ENCODE measurements at places on chromosomes 2 and 18.

- DNase-seq: no peak
Measured at GRCh38 chr18:43563780-43564179, 286.5 kb upstream of the SYT4 start.

DNA sequence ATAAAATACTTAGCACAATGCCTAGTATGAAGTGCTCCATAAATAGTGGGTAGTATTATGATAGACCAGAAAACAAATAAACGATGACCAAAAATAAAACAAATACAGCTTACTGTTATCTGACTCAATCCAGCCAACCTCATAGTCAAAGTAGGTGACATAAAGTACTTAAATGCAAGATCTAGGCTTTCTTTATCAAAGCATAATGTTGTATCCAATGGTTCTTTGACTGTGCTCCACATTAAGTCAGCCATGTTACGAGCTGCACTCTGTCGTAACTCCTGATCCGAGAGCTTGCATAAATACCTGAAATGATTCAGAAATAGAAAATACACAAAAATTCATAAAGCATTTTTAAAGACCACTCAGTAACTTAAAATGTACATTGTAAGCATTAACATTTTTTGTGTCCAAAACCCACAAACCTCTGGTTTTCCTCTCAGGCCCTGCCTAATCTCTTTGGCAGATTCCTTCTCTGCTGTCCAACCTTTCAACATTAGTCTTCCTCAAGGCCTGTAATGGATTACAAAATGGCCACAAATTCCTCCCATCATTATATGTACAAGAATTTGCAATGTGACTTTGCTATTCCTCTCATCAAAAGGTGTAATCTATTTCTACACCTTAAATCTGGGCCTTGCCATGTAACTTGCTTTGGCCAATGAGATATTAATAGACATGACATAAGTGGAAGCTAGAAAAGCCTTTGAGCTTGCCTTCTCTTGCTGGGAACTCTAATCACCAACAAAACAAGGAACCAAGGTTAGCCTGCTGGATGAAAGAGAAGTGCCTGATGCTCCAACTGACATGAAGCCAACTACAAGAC, 90.6 kb downstream of the USP34 start:
- DNase-seq: no peak

GRCh38 chr18:12960395-12960794, 12.6 kb downstream of the SEH1L start:
- no peak for DNase-seq

DNA sequence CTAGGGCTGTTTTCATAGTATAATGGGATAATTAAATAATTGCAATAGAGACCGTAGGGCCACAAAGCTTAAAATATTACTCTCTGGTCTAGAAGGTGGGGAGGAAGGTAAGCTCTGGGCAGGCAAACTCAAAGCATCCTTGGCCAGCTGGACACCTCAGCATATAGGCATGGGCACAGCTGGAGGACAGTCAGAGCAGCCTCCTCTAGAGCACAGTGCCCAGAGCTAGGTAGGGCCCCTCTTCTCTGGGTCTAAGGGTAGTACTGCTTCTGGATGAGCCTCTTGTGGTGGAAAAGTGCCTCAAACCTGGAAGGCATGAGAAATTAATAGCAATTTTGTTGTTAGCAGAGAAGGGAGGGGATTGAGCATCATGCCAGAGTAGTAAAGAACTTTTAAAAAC, 291.3 kb upstream of the FBXO11 start:
- DNase-seq: no peak

DNA sequence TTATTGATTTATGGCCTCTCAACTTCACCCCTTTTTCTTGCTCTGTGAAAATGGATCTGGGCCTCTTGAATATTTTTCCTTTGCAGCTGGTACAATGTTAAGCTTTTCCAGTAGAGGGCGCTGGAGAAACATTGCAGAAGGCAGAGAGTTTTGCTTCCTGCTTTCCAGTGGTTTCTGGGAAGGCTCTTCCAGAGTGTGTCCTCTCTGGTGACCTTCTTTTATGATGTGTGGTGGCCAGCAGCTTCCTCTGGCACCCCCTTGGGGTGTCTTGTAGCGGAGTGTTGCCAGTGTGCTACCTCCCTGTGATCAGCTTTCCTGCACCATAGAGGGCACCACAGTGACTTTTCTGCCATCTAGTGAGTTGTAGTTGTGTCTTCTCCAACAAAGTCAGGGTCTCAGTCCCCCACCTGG, 25.4 kb upstream of the MGAT5 start:
- DNase-seq: no peak

DNA sequence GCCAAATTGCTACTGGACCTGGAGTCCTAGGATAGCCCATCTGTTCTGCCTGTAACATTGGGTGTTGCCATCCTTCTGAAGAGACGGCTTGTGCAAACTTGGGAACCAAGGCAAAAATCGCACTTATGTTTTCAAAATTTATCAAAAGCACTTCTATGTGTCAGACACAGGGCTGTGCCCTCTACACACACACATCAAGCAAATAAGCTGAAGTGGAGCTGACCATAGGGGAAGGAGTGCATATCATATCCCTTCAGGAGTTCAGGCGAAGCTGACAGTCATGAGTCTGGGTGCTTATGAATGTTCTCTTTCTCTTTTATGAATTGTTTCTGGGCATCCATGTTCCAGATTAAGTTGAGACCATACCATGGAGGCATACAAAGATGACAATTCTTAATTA, 247.9 kb downstream of the CYRIA start:
- no peak for DNase-seq

- peak; percentile 22 for DNase-seq
Measured at GRCh38 chr2:96265349-96265839, 403 bp downstream of the TMEM127 start.

DNA sequence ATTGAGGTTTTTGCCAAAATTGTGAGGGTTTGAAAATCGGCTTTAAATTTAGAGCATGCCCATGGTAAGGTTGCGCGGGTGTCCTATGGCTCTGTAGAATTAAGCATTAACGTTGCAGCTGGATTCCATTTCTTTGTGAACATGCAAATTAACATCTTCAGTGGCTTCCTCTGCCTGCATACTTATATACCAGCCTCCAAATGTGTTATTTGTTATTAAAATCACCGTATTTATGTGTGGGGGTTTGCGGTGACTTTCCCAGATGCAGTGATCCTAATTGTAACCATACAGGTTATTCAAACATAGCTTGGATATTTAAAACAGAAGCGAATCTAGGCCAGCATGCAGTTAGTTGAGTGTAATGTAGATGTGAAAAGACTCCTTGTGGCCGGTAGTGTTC, 80.2 kb downstream of the TGOLN2 start:
- no peak for DNase-seq

DNA sequence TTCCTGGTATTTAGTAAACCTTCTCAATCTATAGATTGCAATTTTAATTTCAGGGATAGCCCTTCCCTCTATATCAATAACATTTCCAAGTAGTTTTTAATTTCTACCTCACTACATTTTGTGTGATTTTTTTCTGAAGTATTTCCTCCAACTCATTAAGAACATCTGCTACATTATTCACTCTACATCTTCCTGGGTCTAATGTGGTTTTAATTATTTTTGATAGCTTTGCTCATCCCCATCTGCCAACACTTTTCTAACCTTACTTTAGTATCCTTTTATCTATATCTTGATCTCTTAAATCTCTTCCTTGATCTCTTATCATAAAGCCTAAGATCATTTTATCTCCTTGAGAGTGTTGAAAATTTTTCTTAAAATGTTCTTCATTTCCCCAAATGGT, 278.3 kb upstream of the CYP26B1 start:
- DNase-seq: no peak

- no peak for DNase-seq
Measured at GRCh38 chr2:95273566-95274290, 521 bp upstream of the PROM2 start.

DNA sequence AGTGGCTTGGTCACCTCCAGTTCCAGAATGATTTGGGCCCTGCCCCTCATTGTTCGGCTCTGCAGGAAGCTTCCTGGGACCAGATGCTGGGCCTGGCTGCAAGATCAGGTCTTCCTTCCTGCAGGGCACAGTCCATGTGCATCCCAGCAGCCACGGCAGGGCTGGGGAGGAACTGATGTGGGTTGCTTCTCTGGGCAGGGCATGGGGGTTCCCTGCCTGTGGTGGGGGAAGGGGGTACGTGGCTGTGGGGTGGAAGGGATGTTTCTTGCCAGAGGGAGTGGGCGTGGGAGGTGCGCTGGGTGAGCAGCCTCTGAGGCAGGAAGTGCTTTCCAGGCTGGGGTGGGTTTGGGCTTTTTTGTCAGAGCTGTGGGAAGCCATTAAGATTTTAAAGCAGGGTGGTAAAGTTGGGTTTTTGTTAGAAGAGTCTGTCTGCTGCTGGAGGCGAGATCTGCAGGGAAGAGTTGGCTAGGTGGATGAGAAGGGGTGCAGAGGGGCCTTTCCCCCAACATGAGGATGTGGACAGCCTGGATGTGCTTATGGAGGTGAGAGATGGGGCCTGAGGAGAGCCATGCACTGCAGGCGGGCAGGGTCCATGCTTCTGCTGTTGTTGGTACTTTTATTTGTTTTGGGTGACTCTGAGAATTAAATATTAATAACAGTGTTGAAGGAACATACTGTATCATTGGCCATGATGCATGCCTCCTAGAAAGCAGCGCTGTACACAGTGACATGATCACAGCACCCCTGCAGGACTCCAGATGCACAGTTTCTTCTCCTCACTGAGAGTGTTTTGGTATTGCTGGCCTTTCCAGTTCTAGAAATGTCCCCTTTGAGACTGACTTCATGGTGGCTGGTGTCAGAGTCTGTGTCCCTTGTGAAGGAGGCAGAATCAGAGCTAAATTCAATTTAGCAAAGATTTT, 45.3 kb downstream of the DGKD start:
- no peak for DNase-seq

GRCh38 chr2:66517772-66518171, 82.8 kb downstream of the MEIS1 start:
- no peak for DNase-seq

GRCh38 chr18:7585276-7585670, 18.2 kb downstream of the PTPRM start:
- no peak for DNase-seq

- peak; percentile 11 for DNase-seq
Measured at GRCh38 chr2:137947728-137948336, 16.4 kb upstream of the HNMT start.

Measured in stimulated activated CD4-positive, alpha-beta T cell treated with anti-CD3 and anti-CD28 coated beads, Interleukin-2, amount 100 ng/mL, for 48 hours (primary cell).